Chondrocyte (in vitro differentiated cells): ENCODE measurements at places on chromosomes 11 and 22. TPM values are rescaled to one million over a fixed set of nuclear protein-coding genes. Genes with fewer than 3 reads are reported as not detected.

BRMS1 gene
- total RNA-seq: 22.4 to 23.6 TPM (median 23.3 TPM) in 3 replicates

C22orf31 gene
- not detected in 3 replicates for total RNA-seq

C11orf91 gene
- 0.50 TPM in 1 of 3 replicates, not detected in the others for total RNA-seq

ME3 gene
- total RNA-seq: 10.8 to 14.6 TPM (median 14.2 TPM) in 3 replicates

CSF2RB gene
- 0.05 to 0.19 TPM (median 0.08 TPM) in 3 replicates for total RNA-seq

NELL1 gene
- not detected in 3 replicates for total RNA-seq

FIBIN gene
- 98.5 to 258 TPM (median 102 TPM) in 3 replicates for total RNA-seq

GRAP2 gene
- total RNA-seq: 0.24 TPM in 1 of 3 replicates, not detected in the others

PATL1 gene
- total RNA-seq: 24.5 to 30.4 TPM (median 28.8 TPM) in 3 replicates

TEX12 gene
- 0.75 TPM in 1 of 3 replicates, not detected in the others for total RNA-seq

HTATIP2 gene
- total RNA-seq: 30.0 to 40.0 TPM (median 37.7 TPM) in 3 replicates

OR5D18 gene
- total RNA-seq: not detected in 3 replicates

UPK3A gene
- not detected in 3 replicates for total RNA-seq

MFRP gene
- total RNA-seq: not detected in 3 replicates

WNT7B gene
- total RNA-seq: 0.15 to 1.1 TPM (median 0.18 TPM) in 3 replicates
